ENCODE measurements at places on chromosomes 1 and 21.
A peak's percentile ranks its signal among the peaks of the same experiment; 100 is the strongest.

- no peak for DNase-seq
Measured at GRCh38 chr1:114549137-114549536, 32.3 kb downstream of the BCAS2 start.

DNA sequence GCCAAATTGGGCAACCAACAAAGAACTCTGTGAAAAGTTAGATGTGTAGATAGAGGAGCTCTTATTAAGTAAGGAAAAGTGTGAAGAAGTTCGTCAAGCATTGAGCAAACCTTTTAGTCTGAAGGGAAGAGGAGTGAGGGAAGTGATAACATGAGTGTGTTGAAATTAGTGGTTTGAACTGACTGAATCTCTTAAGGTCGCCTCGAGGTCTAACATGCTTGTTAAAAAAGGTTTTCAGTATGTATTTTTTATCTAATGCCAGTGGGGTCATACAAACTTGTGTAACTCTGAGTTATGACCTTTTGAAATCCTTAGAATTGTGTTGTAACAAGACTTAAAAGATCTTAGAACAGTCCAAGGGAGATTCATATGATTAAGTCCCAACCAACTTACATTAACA, 34.1 kb downstream of the SOAT1 start:
- no peak for DNase-seq

DNA sequence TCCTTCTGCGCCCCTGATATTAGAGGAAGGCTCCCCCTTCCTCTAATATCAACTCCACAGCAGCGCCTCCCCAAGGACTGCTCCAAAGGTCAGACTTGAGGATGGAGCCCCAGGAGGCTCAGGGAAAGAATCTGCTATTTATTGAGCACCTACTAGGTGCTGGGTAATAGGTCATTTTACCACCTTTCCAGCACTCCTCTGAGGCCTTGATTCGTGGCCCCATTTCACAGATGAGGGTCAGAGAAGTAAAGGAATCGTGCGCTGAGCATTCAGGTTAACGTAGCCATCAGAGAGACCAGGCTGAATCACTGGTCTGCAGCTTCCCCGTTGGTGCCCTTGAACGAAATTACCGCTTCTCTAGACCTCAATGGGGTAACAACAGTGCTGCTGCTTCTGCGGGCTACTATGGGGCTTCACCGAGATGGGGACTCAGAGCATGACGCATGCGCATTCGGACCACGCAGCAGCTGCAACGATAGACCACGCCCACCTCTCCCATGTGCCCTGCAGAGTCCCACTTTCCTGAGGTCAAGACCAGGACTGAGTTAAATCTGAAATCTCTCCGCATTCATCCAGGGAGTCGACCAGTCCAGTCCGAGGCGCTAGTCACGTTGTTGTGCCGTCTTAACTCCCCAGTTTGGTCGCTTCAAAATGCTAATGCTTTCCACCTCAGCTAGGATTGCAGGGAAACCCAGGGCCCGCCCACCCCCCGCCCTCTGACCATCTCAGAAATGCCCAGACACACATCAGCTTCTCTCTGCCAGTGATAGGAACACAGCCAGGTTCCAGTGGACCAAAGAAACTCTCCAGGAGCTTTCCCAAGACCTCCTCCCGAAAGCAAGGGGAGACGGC, 12.9 kb downstream of the CAMK2N1 start:
- peak; percentile 12 for DNase-seq

GRCh38 chr21:32424674-32425073, 12.2 kb downstream of the EVA1C start:
- no peak for DNase-seq

DNA sequence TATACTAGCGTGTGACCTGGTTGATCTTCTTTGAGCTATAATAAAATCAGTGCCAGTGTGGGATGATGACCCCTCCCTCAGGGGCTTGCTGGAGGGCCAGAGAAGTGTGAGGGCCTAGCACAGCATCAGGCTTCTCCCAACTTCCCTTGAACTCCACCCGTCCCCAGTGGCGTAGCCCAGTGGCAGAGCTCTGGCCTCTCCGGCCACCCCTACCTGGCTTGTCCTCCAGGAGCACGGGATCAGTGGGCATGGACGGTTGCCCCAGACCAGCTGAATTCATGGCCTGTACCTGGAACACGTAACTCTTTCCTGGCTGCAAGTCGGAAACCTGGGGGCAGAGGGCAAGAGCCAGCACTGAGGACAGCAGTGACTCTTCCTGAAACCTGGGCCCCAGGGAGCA, 36.0 kb downstream of the MYOM3 start:
- DNase-seq: no peak

DNA sequence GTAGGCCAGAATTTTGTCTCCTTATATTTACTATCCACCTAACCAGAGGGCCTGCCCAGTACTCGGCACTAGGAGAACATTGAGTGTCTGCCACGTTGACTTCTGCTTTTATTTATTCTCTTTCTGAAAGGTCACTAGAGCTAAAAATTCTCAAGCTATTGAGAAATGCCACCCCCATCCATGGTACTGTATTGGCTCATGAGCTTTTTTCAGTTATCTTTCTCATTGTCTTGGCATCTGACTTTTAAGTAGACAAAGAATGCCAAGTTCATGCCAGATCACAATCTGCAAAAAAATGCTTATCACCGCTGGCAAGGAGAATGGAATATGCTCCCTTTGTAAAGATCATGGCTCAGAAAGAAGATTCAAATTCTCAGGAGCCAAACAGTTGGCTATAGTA, 49.8 kb upstream of the MROH9 start:
- DNase-seq: no peak

GRCh38 chr1:233675893-233676292, 62.0 kb downstream of the KCNK1 start:
- no peak for DNase-seq

DNA sequence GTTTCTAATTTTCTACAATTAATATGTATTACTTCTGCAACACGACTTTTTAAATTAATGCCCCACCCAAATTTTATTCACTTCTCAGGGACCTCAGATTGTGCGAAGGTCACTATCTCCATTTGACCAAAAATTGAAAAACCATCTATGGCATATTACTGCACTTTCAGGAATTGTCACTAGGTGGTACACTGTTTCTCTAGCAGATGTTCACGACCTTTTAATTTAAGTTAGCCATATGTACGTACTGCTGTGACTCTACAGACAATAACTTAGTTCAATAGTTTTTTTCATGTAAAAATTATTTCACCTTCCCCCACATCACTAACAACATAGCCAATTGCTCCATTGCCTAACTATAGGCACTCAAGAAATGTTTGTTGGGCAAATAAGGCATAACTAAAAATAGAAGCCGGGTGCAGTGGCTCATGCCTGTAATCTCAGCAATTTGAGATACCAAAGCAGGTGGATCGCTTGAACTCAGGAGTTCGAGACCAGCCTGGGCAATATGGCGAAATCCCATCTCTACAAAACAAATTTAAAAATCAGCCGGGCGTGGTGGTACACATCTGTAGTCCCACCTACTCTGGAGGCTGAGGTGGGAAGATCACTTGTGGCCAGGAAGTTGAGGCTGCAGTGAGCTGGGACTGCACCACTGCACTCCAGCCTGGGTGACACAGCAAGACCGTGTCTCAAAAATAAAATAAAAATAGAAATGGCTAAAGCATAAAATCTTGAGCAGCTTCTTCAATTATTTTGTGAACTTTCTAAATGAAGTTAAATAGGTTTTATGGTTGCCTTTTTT, 75.7 kb upstream of the PKN2 start:
- no peak for DNase-seq

- DNase-seq: no peak
Measured at GRCh38 chr1:31694964-31695313, 8.9 kb downstream of the COL16A1 start.

- DNase-seq: no peak
Measured at GRCh38 chr1:11598461-11598860, 55.8 kb downstream of the FBXO2 start.

DNA sequence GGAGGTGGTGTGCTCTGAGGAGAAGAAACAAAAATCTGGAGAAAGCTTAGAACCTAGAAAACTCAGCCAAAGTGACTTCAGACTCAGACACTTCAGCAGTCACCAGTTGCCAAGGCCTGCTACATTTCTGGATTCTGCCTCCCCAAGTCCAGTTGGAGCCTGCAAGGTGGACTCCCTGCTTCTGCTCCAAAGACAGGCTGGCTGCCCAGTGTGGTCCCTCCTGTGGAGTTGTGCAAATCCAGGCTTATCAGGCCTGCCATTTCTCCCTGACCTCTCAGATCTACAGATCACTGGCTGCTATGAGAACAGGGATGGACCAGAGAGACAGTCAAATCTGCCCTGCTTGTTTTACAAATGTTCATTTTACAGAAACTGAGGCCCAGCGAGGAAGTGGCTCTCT, 9.9 kb downstream of the CACHD1 start:
- DNase-seq: no peak

- no peak for DNase-seq
Measured at GRCh38 chr21:16194788-16195537, 465.2 kb downstream of the USP25 start.

- no peak for DNase-seq
Measured at GRCh38 chr1:234047123-234047522, 142.6 kb downstream of the SLC35F3 start.

- no peak for DNase-seq
Measured at GRCh38 chr1:151476083-151476482, 16.8 kb upstream of the POGZ start.

GRCh38 chr1:212485913-212486618, 53.3 kb downstream of the NENF start:
- DNase-seq: no peak

DNA sequence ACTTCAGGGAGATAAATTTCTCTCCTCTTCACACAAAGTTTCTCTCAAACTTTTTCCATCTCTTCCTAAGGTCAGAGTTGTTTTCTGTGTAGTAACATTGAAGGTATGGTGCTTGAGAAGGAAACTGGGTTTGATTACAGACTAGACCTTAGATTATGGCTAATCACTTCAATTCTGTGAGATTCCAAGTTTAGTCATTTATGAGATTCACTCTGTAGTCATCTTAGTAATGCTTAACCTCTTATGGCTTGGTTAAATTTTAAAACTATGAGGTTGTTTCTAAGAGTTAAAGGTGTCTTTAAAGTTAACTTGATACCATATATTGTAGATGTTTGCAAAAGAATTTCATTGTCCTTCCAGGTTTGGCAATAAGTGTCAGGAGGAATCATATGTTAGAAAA, 1092.2 kb downstream of the KCNT2 start:
- DNase-seq: no peak

- no peak for DNase-seq
Measured at GRCh38 chr1:81587426-81587825, 213.3 kb upstream of the ADGRL2 start.

- DNase-seq: no peak
Measured at GRCh38 chr1:154972213-154972516, 1.6 kb upstream of the SHC1 start.

- DNase-seq: no peak
Measured at GRCh38 chr1:178107823-178108222, 13.9 kb downstream of the RASAL2 start.

GRCh38 chr1:19764848-19765247, 34.9 kb downstream of the TMCO4 start:
- DNase-seq: no peak

- DNase-seq: no peak
Measured at GRCh38 chr21:28154121-28154520, 838.6 kb downstream of the LTN1 start.

DNA sequence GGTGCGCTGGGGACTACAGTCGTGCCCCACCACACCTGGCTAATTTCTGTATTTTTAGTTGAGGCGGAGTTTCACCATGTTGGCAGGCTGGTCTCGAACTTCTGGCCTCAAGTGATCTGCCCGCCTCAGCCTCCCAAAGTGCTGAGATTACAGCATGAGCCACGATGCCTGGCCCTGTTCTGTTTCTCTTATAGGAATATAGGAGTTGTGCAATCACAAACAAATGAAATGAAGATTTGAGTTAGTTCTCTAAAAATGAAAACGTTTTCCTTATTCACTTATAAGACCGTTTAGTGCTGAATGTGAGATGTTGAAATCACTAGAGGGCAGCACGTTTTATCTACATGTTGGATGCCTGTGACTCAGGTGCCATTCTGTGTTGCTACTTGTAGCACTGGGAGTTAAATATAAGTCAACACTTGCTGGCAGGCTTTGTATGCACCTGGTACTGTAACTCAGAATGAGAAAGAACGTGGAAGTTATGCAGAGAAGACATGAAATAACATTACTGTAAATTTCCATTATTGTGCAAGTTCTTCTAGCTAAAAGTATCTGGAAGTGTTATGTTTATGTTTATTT, 45.8 kb downstream of the MIGA1 start:
- DNase-seq: no peak

- no peak for DNase-seq
Measured at GRCh38 chr21:33255404-33255803, 10.8 kb upstream of the IL10RB start.

GRCh38 chr1:178726087-178726517, 1.1 kb downstream of the RALGPS2 start:
- DNase-seq: peak; percentile 94

- DNase-seq: no peak
Measured at GRCh38 chr1:39387452-39387851, 104.0 kb upstream of the BMP8A start.

DNA sequence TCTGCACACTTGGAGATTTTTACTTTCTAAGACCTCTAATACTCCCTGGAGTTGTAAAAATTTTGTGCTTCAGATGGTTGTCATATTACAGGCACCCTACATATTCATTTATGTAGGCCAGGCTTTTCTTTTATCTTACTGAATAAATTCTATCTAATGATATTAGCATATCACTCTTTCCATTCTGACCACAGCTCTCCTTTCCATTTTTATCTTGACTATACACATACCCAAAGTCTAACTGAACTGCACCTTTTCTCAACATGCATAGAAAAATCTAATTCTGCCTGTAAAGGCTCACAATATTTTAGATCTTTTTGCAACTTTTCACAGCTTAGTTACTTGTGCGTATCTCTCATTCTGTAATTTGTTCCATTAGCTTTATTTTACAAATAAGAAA, 52.7 kb upstream of the TSHB start:
- no peak for DNase-seq

DNA sequence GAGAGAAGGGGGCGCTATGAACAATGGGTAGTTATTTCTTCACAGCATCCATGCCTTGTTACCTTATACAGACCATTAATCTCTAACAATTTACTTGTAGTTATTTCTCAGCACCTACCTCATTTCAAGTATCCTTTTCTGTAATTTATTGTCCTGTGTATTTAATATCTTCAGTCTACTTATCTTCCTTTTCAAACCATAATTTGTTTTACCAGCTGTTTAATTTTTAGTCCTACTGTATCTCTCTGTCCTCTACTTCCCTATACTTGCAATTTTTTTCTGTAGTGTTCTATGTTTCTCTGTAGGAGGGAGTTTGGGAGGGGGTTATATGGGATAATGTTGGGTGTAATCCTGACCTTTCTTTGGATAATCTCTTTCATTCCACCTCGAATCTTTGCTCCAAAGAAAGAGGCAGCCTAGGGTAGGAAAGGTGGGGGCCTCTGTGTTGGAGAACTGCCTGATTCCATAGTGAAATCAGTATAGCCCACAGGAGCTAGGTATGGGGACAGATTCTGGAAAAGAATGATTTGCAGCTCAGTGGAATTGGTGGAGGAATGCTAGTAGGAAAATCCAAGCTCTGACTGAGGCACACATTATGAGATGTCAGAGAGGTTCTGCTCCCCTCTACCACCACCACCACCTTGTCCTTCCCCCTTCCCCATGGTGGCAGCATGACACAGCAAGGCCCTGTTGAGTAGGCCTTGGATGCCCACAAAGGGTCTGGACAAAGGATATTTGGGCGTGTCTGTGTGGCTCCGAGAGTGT, 642 bp downstream of the MLLT11 start:
- no peak for DNase-seq

All from NCI-H187 treated with DMSO at 0.1 percent for 48 hours (cell line).